Activated CD4-positive, alpha-beta T cell treated with anti-CD3 and anti-CD28 coated beads for 36 hours (primary cell): ENCODE measurements at places on chromosomes 5 and 9.

DNA sequence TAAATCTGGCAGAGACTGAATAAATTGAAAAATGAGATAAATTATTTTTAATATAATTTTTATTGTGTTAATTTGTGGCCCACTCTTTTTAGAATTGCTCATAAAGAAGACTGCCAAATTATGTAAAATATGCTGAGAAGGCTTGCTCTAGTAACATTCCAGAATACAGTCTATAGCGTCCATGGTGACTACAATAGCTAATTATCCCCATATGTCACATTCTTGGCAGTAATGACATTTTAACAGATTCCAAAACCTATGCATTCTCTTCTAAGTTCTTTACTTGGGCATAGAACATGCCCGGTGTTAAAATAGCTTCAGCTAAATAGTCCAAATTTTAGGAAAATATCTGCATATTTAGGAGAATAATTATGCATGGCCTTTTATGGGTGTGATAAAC is 697.0 kb upstream of the SEMA6A start:
- no peaks in the 10 kb centered on the region for H3K27me3 ChIP-seq
- no peak overlapping the region for H3K4me3 ChIP-seq
- no peak for DNase-seq
- no peaks in the 10 kb centered on the region for H3K4me1 ChIP-seq
- no peaks in the 10 kb centered on the region for H3K36me3 ChIP-seq

GRCh38 chr5:64834611-64835010 is 65.9 kb downstream of the CWC27 start:
- no peak for DNase-seq
- no peaks in the 10 kb centered on the region for H3K27me3 ChIP-seq
- H3K4me1 ChIP-seq: peaks cover 3% of the 10 kb centered on the region
- H3K4me3 ChIP-seq: no peak overlapping the region
- no peak overlapping the region for H3K27ac ChIP-seq

DNA sequence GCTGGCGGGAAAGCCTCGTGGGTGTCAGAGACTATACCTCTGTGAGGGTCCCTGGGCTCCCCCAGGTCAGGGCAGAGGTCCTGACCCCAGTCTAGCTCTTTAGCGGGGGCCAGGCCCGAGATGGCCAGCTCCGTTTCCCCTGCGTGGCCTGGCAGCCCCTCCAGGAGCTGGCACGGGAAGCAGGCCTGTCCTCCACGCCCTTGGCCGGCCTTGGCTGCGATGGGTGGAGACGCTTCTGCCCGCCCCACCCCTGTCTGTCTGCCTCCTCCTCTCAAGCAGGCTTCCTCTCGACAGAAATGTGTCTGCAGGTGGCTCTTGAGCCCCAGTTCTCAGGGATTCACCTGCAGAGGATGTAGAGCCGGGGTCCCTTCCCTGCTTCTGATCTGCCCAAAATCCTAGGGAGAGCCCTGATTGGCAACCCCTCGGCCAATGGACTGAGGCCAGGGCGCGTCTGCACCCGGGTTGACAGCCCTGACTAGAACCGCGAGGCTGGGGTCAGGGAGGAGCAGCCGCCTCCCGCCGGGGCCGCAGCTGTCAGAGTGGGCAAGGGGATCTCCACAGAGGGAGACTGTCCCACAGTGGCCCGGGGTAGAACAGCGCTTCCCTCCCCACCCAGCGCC is 2.6 kb upstream of the GRIN1 start:
- no peak overlapping the region for H3K4me3 ChIP-seq
- no peak overlapping the region for H3K27ac ChIP-seq
- peaks cover 40% of the 10 kb centered on the region for H3K27me3 ChIP-seq
- no peaks in the 10 kb centered on the region for H3K4me1 ChIP-seq
- H3K36me3 ChIP-seq: no peaks in the 10 kb centered on the region
- no peak for DNase-seq

DNA sequence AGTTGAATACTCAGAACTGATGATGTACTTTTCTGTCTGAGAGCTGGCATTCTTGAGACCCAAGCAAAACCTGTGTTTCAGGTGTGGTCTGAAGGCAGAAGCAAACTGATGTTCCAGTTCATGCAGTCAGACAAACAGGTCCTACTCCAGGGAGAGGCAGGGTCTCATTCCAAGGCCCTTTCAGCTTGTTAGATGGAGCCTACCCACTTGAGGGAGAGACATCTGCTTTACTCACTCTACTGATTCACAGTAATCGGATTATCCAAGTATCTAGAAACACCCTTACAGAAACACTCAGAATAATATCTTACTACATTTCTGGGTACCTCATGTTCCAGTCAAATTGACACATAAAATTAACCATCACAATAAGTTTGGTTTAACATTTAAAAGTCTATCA is 207.8 kb downstream of the KDM4C start:
- peaks cover 9% of the 10 kb centered on the region for H3K4me1 ChIP-seq
- peaks cover 6% of the 10 kb centered on the region for H3K36me3 ChIP-seq
- H3K27ac ChIP-seq: no peak overlapping the region

- no peaks in the 10 kb centered on the region for H3K27me3 ChIP-seq
- no peak for DNase-seq
- H3K4me1 ChIP-seq: peaks cover 5% of the 10 kb centered on the region
- no peak overlapping the region for H3K4me3 ChIP-seq
- H3K36me3 ChIP-seq: no peaks in the 10 kb centered on the region
Observed at GRCh38 chr9:130156672-130157071, 15.5 kb upstream of the NCS1 start.

- no peaks in the 10 kb centered on the region for H3K4me1 ChIP-seq
- no peak overlapping the region for H3K4me3 ChIP-seq
- no peaks in the 10 kb centered on the region for H3K36me3 ChIP-seq
- H3K27ac ChIP-seq: no peak overlapping the region
- H3K27me3 ChIP-seq: peaks cover 5% of the 10 kb centered on the region
Observed at GRCh38 chr5:53165431-53166182, 56.0 kb upstream of the MOCS2 start.

GRCh38 chr5:166938071-166938470 is 1353.4 kb upstream of the WWC1 start:
- no peak overlapping the region for H3K4me3 ChIP-seq
- no peaks in the 10 kb centered on the region for H3K4me1 ChIP-seq
- no peaks in the 10 kb centered on the region for H3K27me3 ChIP-seq
- DNase-seq: no peak
- no peaks in the 10 kb centered on the region for H3K36me3 ChIP-seq

DNA sequence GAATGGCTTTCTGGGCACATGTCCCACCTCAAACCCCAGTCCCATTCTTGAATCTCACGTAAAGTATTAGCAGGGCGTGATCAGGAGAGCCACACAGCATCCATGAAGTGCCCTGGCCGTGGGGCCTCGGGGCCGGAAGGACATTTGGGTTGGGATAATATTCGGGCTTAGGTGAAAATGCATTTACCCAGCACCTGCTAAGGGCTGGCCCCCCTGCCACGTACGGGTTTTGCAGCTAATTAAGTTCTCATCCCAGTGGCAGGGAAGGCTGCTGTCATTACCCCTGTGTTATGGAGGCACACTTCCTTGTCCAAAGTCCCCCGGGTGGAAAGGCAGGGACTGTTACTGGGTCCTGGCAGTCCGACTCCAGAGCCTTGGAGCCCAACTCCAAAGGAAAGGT is 29.0 kb downstream of the ROPN1L start:
- H3K27ac ChIP-seq: no peak overlapping the region
- peaks cover 8% of the 10 kb centered on the region for H3K4me1 ChIP-seq
- H3K27me3 ChIP-seq: no peaks in the 10 kb centered on the region
- H3K36me3 ChIP-seq: no peaks in the 10 kb centered on the region
